ENCODE measurements at places on chromosomes 5 and 9. TPM values are rescaled to one million over a fixed set of nuclear protein-coding genes. Genes with fewer than 3 reads are reported as not detected.

Gene ZNF782
- 1.6 TPM for polyA plus RNA-seq

Gene OBP2A
- not detected for polyA plus RNA-seq

DNA sequence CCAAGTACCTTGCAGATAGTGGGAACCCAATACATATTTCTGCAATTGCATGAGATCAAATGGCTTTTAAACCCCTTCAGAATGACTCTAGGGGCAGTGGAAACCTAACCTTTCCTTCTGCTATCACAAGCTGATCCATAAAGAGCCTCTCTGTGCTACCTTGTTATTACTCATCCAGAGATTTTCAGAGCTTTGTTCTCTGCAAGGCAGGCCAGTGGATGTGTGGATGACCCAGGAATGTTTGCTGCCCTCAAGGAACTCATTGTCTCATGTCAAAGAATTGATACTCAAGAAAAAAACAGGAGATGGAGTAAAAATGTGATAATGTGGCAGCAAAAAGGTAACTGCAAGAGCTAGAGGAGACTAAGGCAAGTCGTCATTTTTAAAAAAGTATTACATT lies 164.1 kb downstream of the HMHB1 start:
- DNase-seq: no peak
- no peak overlapping the region for H3K4me3 ChIP-seq
- H3K4me1 ChIP-seq: no peaks in the 10 kb centered on the region
- H3K36me3 ChIP-seq: no peaks in the 10 kb centered on the region
- no peak overlapping the region for H3K27ac ChIP-seq
- no peaks in the 10 kb centered on the region for H3K27me3 ChIP-seq

GRCh38 chr5:167633931-167634341 lies 657.5 kb upstream of the WWC1 start:
- H3K27me3 ChIP-seq: no peaks in the 10 kb centered on the region
- no peaks in the 10 kb centered on the region for H3K4me1 ChIP-seq
- H3K4me3 ChIP-seq: no peak overlapping the region
- no peak overlapping the region for H3K27ac ChIP-seq

DNA sequence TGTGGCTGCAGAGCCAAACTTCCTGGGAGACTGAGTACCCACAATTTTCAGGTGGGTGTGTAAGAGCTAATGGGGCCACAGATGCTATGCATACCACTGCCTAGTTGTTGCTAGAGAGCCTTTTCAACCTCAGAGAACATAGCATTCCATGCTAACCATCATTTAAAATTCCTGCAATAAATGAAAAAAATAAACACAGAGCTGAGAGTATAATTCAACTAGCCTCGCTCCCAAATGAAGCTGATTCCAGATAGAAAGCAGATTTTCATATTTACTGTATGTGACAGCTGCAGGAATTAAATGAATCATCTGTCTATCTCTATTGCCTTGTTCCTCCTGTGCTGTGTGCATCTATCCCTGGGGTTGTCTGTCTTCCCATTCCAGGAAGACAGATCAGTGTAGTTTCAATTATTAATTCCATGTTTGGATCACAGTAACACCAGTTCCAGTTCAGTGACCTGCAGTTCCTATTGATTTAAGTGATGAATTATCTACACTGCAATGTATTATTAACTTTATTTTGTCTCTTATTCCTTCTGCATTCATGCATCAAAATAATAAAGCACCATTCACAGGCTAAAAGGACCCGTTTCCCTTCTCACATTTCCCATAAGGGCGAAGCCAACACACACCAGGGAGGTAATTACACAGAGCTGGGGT lies 324.5 kb downstream of the SLIT3 start:
- no peaks in the 10 kb centered on the region for H3K27me3 ChIP-seq
- peaks cover 18% of the 10 kb centered on the region for H3K4me1 ChIP-seq
- H3K36me3 ChIP-seq: no peaks in the 10 kb centered on the region
- no peak overlapping the region for H3K27ac ChIP-seq

DNA sequence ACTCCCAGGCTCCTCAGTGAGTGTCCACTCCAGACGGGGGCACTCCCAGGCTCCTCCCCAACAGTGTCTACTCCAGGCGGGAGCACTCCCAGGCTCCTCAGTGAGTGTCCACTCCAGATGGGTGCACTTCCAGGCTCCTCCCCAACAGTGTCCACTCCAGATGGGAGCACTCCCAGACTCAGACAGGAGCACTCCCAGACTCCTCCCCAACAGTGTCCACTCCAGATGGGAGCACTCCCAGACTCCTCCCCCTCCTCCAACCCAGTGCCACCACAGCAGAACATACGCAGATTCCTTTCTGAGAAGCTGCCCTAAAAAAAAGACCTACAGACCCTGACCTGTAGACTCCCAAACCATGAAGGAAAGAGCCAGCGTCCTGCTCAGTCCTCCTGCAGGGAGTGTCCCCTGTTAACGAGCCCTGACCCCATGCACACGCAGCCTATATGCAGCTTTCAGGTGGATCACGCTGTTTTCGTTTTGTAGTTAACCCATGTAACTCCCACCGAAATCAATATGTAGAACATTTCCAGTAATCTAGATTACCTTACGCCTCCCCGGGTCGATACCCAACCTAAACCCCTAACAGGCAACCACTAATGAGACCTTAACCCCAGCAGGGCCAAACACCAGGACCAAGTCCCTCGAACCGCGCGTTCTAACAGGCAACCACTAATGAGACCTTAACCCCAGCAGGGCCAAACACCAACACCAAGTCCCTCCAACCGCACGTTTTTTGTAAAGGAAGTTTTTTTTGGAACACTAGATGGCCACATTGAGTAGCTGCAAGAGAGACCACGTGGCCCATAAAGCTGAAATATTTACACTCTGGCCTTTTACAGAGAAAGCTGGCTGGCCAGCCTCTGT lies 15.7 kb downstream of the PNPLA7 start:
- H3K36me3 ChIP-seq: no peaks in the 10 kb centered on the region
- H3K4me1 ChIP-seq: peaks cover 9% of the 10 kb centered on the region
- DNase-seq: no peak
- no peak overlapping the region for H3K4me3 ChIP-seq

Gene MYO10
- polyA plus RNA-seq: 13.2 TPM

Gene CARD9
- polyA plus RNA-seq: 2.3 TPM

Gene EFNA5
- 1.4 TPM for polyA plus RNA-seq

Gene SLC30A5
- polyA plus RNA-seq: 8.3 TPM

Gene SUSD3
- 0.92 TPM for polyA plus RNA-seq

Gene FCN1
- 1.2 TPM for polyA plus RNA-seq

Gene SMIM3
- polyA plus RNA-seq: 46.0 TPM

DNA sequence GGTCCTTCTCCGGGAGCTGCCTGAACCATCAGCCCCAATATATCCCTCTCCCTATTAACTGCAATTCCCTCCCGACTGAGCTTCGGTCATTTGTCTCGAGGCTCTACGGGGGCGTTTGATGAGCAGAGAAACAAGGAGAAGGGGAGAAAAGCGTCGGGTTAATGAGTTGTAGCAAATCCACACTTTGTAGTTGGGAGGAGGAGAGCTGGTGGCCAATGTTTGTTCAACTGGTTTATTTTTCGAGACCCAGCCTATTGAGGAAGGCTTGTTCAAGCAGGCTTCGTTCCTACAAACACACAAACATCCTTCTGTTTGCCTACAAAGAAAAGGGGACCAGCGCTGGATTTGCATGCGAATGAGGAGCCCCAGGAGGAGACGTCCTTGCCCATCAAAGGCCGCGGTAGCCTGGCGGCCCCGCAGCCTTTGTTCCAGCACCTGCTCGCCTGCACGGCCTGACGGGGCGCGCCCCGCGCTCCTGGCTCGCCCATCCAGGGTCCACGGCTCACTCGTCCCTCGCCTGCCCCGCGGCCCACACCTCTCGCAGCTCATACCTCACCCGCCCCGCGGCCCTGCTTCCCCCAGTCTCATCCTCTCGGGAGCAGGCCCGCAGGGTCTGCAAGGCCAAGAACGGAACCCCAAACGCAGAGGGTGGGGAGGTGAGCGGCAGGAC lies 4.6 kb downstream of the FOXD1 start:
- H3K36me3 ChIP-seq: no peaks in the 10 kb centered on the region
- peaks cover 66% of the 10 kb centered on the region for H3K27me3 ChIP-seq
- no peak overlapping the region for H3K4me3 ChIP-seq
- no peak for DNase-seq

DNA sequence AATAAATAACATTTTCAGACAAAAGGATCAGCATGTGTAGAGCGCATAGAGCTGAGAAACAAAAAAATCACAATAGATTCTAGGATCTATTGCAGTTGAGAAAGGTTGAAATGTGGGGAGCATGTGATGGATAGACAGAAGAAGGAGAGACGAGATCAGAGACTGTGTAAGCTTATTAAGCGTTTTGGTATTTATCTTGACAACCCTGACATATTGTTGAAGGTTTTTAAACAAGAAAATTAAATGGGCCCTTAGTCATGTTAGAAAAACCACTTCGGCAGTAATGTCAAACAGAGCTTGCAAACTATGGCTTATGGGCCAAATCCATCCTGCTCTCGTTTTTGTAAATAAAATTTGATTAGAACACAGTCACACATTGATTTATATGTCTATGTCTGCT lies 200.5 kb upstream of the KLF4 start:
- no peaks in the 10 kb centered on the region for H3K4me1 ChIP-seq
- H3K36me3 ChIP-seq: no peaks in the 10 kb centered on the region
- H3K27me3 ChIP-seq: no peaks in the 10 kb centered on the region

DNA sequence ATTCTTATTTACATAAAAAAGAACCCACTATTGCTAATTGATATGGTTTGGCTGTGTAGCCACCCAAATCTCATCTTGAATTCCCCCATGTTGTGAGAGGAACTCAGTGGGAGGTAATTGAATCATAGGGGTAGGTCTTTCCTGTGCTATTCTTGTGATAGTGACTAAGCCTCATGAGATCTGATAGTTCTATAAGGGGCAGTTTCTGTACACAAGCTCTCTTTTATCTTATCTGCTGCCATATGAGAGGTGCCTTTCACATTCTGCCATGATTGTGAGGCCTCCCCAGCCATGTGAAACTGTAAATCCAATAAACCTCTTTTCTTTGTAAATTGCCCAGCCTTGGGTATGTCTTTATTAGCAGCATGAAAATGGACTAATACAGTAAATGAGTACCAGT lies 58.2 kb upstream of the PRR16 start:
- no peak overlapping the region for H3K27ac ChIP-seq
- H3K27me3 ChIP-seq: no peaks in the 10 kb centered on the region
- no peak overlapping the region for H3K4me3 ChIP-seq
- no peak for DNase-seq
- H3K36me3 ChIP-seq: no peaks in the 10 kb centered on the region

DNA sequence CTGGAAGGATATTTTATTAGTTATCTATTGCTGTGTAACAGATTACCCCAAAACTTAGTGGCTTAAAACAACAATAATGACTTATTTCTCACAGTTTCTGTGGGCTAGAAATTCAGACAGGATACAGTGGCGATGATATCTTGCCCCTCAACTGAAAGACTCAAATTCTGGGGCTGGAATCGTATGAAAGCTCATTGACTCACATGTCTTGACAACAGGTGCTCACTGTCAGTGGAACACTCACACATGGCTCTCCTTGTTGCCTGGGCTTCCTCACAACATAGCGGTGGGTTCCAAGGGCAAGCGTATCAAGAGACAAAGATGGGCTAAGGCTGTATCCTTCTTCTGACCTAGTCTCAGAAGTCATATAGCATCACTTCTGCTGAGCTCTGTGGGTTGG lies 3.7 kb upstream of the GNPDA1 start:
- H3K4me1 ChIP-seq: peaks cover 13% of the 10 kb centered on the region
- no peak for DNase-seq
- no peaks in the 10 kb centered on the region for H3K36me3 ChIP-seq
- H3K27ac ChIP-seq: no peak overlapping the region

GRCh38 chr5:19258686-19259085 lies 729.3 kb downstream of the CDH18 start:
- no peaks in the 10 kb centered on the region for H3K4me1 ChIP-seq
- H3K4me3 ChIP-seq: no peak overlapping the region
- DNase-seq: no peak
- no peak overlapping the region for H3K27ac ChIP-seq
- no peaks in the 10 kb centered on the region for H3K36me3 ChIP-seq

DNA sequence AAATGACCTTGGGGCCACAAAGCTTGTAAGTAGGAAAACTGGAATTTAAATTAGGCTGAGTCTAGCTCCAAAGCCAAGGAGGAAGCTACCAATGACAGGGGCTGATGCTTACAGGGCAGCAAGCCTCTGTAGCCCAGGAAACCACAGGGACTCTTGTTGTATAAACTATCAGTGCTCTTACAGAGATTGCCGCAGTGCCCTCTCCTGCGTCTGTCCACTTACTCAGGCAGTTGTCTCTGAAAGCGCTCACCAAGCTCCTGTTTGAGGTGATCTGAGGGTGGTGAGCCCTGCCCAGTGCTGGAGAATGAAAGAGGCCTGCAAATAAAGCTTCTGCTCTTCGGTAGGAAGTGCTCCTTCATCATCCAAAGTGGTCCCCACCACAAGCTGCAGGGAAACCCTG lies 498.8 kb downstream of the ARHGEF28 start:
- no peak for DNase-seq
- H3K4me3 ChIP-seq: no peak overlapping the region
- no peaks in the 10 kb centered on the region for H3K36me3 ChIP-seq
- H3K27me3 ChIP-seq: no peaks in the 10 kb centered on the region
